Urinary bladder (tissue), 4 donors: ENCODE measurements at places on chromosomes 7 and 10. TPM values are rescaled to one million over a fixed set of nuclear protein-coding genes. Genes with fewer than 3 reads are reported as not detected.

The IPMK gene
- 14.8 TPM for total RNA-seq

GRCh38 chr7:82598958-82599357 is 155.4 kb upstream of the CACNA2D1 start:
- no peak for DNase-seq

DNA sequence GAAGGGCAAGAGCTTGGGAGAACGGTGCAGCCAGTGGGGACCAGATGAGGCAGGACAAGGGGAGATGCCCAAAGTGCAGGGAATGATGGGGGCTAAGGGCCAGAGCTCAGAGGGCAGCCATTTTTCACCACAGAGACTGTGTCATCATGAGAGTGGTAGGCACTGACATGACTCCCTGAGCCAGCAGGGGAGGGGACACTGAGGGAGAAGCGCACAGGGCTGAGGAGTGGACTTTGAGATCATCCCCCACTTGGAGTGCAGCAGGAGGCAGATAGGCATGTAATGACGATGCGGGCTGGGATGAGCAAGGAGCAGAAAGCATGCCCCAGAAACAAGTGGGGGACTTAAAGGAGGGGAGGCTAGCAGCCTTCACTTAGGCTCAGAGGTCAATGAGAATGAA is 5.2 kb upstream of the SMKR1 start:
- no peak for DNase-seq

- DNase-seq: no peak
These were observed 8.2 kb upstream of the MYPN start for GRCh38 chr10:68101066-68101465.

The KMT2C gene
- total RNA-seq: 105 TPM

- DNase-seq: no peak
These were observed 13.3 kb downstream of the TMEM72 start for GRCh38 chr10:44924261-44925040.

- DNase-seq: no peak
These were observed 74.1 kb downstream of the ADD3 start for GRCh38 chr10:110081911-110082310.

DNA sequence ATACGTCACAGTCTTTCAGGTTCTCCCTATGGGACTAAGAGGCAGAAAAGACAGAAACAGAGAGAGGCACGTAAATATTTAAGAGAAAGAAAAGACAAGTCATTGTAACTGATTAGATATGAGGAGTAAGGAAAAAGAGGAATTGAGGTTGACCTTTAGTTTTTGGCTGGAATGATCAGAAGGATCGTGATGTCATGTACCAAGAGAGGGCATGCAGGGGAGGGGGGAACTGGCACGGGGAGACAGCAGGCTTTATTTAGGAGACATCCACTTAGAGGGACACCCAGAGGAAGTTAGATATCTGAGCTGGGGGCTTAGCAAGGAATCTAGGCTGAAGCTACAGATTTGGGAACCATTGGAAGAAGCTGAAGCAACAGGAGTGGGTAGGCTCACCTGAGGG is 9.2 kb upstream of the LRRC20 start:
- no peak for DNase-seq

The GIMAP6 gene
- total RNA-seq: 29.5 TPM

- no peak for DNase-seq
These were observed 82.5 kb downstream of the SDHAF3 start for GRCh38 chr7:97200018-97200417.

The MEOX2 gene
- total RNA-seq: 43.1 TPM

The AKR1D1 gene
- not detected for total RNA-seq

DNA sequence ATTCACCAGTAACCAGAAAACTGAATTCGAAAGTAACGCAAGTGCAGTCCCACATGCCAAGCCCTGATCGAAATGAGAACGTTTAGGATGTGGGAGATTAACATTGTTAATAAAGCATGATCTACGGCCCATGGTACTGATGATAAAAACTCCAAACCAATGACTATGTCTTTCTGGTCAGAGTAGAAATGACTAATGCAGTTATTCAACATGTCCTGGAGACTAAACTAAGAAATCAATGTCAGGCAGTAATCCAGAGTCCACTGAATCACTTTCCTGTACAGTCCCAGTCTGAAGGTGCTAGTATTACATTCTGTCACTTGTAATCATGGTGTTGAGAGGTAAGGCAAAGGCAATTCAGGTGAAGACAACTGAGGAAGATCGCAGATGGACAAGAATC is 14.4 kb downstream of the NPSR1 start:
- DNase-seq: no peak

GRCh38 chr10:34081948-34082347 is 733.1 kb downstream of the PARD3 start:
- DNase-seq: no peak

GRCh38 chr7:2433713-2434550 is 30.5 kb downstream of the CHST12 start:
- no peak for DNase-seq

GRCh38 chr7:22190736-22191135 is 166.2 kb downstream of the RAPGEF5 start:
- no peak for DNase-seq

GRCh38 chr7:25149836-25150235 is 24.8 kb upstream of the CYCS start:
- no peak for DNase-seq
